ENCODE measurements at places on chromosomes 13 and 19. TPM values are rescaled to one million over a fixed set of nuclear protein-coding genes. Genes with fewer than 3 reads are reported as not detected.

PABPC3 gene
- 1.5 TPM for total RNA-seq

IGFL2 gene
- not detected for total RNA-seq

GRCh38 chr19:12884926-12885748, 1.9 kb downstream of the KLF1 start:
- H3K4me3 ChIP-seq, result peak overlapping the region; percentile 86
- no peaks in the 10 kb centered on the region for H3K27me3 ChIP-seq
- DNase-seq, result peak; percentile 95
- peaks cover 22% of the 10 kb centered on the region for H3K4me1 ChIP-seq

- H3K4me3 ChIP-seq, result no peak overlapping the region
- DNase-seq, result peak; percentile 51
- H3K27ac ChIP-seq, result no peak overlapping the region
- no peaks in the 10 kb centered on the region for H3K27me3 ChIP-seq
Observed at GRCh38 chr19:48102870-48103751, 7.5 kb downstream of the PLA2G4C start.

FXYD1 gene
- total RNA-seq, result 3.3 TPM

- H3K4me3 ChIP-seq, result no peak overlapping the region
- H3K4me1 ChIP-seq, result peaks cover 30% of the 10 kb centered on the region
- no peak overlapping the region for H3K27ac ChIP-seq
- no peaks in the 10 kb centered on the region for H3K27me3 ChIP-seq
- no peak for DNase-seq
Observed at GRCh38 chr13:108273429-108274118, 4.1 kb downstream of the TNFSF13B start.

DNA sequence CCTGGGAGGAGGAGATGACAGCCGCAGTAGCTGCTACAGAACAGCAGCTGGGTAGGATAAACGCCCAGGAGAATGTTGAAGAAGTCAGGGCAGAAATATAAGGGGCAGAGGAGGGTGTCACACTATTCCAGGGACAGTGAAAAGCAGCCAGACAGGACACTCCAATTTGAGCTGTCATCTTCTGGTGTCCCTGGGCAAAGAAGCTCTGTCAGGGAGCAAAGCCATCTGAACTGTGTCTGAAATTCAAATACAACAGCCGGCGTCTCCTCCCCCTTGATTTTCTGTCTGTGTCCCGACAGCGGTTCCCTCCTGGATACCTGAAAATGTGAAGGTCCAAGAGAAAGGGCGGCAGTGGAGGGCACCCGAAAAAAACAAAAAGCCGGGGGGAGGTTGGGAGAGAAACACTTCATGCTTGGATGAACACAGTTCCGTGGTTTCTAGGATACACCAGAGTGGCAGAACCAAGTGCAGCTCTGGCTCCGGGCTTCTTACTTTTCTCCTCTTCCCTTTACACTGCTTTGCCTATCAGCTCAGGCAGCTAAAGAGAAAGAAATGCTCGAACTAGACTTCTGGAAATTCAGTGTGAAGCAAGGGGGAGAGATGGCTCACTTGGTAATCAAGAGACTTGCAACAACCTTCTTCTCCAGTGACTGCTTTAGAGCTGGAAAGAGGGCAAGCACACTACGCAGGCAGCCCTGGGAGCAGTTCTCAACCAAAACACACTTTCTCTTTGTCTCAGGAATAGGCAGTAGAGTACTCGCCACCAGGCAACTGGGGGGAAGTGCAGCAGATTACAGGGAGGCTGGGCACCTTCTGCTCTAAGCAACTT, 465.6 kb downstream of the ITGBL1 start:
- H3K36me3 ChIP-seq, result no peaks in the 10 kb centered on the region
- H3K4me3 ChIP-seq, result no peak overlapping the region
- H3K27me3 ChIP-seq, result peaks cover 58% of the 10 kb centered on the region
- H3K27ac ChIP-seq, result no peak overlapping the region

GRCh38 chr13:52374873-52375411, 31.0 kb downstream of the THSD1 start:
- no peaks in the 10 kb centered on the region for H3K27me3 ChIP-seq
- DNase-seq, result no peak
- no peaks in the 10 kb centered on the region for H3K36me3 ChIP-seq
- H3K4me3 ChIP-seq, result no peak overlapping the region
- H3K4me1 ChIP-seq, result no peaks in the 10 kb centered on the region

ZNF541 gene
- total RNA-seq, result 0.44 TPM

DACH1 gene
- not detected for total RNA-seq

DNA sequence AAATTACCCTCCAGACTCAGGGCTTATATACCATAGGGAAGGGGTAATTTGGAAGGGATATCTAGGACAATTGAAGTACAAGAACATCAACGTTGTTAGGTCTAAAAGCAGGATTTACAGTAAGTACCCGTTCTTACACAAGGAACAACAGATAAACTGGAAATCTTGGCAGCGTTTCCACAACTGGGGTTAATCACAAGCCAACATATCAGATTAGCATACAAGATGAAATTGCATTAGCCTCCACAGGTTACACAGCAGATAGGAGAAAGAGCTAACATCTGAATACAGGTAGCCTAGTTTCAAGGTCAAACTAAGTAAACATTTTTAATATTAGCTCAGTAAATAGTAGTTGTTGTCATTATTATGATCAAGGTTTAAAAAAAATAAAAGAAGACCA, 1214.0 kb upstream of the PCDH20 start:
- DNase-seq, result no peak
- no peaks in the 10 kb centered on the region for H3K36me3 ChIP-seq
- no peaks in the 10 kb centered on the region for H3K27me3 ChIP-seq
- no peak overlapping the region for H3K4me3 ChIP-seq
- no peak overlapping the region for H3K27ac ChIP-seq

NLRP4 gene
- total RNA-seq, result not detected

ANKRD24 gene
- total RNA-seq, result 2.6 TPM

SYNGR4 gene
- 0.52 TPM for total RNA-seq

DNA sequence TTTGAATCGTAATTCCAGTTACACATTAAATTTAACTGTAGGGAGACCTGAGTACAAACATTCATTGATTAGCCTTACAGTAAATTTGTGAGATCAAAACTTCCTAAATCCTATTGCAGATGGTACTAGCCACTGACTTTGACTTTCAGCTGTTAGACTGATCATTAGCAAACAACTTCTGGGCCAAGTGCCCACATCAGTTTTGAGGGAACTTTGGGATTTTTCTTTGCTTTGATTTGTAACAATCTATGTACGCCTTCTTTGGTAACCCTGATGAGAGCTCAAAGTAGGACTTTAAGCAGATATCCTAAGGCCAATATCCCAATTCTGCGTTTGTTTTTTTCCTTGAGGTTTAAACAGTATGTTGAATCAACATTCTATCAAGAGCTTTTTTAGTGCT, 131.5 kb downstream of the DLEU7 start:
- H3K27ac ChIP-seq, result no peak overlapping the region
- H3K4me1 ChIP-seq, result peaks cover 12% of the 10 kb centered on the region
- DNase-seq, result no peak
- no peak overlapping the region for H3K4me3 ChIP-seq
- H3K36me3 ChIP-seq, result no peaks in the 10 kb centered on the region

NFKBIB gene
- total RNA-seq, result 47.2 TPM

C13orf46 gene
- 1.7 TPM for total RNA-seq

ZIC5 gene
- total RNA-seq, result not detected

- H3K27me3 ChIP-seq, result no peaks in the 10 kb centered on the region
- no peaks in the 10 kb centered on the region for H3K36me3 ChIP-seq
- no peaks in the 10 kb centered on the region for H3K4me1 ChIP-seq
- no peak for DNase-seq
- no peak overlapping the region for H3K4me3 ChIP-seq
- H3K27ac ChIP-seq, result no peak overlapping the region
Observed at GRCh38 chr13:86554066-86554465, 754.8 kb upstream of the SLITRK6 start.

Measured in activated naive CD4-positive, alpha-beta T cell treated with anti-CD3 and anti-CD28 coated beads for 36 hours (primary cell).